ENCODE measurements at places on chromosomes 3 and 15.
A peak's percentile ranks its signal among the peaks of the same experiment; 100 is the strongest.

- no peak for DNase-seq
Observed at GRCh38 chr15:96542130-96542770, 211.8 kb downstream of the NR2F2 start.

GRCh38 chr3:119240101-119240590 lies 532 bp downstream of the B4GALT4 start:
- DNase-seq, result peak; percentile 49

DNA sequence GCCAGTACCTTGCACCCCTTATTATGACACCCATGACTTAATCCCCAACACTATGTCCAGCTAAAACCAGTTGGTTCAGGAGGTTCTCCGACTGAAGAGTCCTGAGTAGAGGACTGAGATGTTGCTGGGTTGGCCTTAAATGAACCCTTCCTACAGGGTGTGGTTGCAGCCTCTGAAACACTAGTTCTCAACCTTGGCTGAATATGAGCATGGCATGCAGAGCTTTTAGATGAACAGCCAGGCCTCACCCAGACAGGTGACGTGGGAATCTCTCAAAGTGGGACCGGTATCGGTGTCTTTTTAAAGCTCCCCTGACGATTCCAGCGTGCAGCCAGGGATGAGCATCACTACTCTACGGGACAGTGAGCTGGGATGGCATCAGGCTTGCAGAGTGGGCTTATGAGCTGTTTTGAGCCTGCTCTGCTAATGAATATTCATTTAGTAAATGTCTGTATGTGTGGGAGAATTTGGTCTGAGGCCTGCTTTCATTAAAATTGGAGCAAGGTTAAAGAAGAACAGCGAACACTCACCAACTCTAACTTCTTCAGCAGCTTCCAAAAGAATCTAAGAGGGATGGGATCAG lies 79.7 kb upstream of the PRICKLE2 start:
- DNase-seq, result no peak

GRCh38 chr15:50236433-50236832 lies 29.1 kb downstream of the HDC start:
- DNase-seq, result no peak

GRCh38 chr15:85762039-85762755 lies 32.5 kb downstream of the KLHL25 start:
- no peak for DNase-seq

DNA sequence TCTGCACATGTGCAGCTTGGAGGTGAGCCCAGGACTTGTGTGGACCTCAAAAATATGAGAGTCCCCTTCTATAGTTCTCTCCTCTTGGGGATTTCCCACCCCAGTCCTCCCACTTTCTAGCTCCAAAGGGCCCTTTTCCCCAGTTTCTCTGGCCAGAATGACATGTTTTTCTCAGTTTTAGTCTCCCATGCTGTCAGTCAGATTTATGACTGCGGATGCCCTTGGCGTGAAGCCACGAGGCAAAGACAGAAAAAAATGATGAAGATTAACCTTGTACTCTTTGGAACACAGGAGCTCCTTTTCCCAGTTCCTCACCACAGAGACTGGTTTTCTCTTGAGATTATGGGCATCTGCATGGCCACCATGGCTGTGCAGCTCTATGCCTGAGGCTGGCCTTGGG lies 72.0 kb upstream of the TTBK2 start:
- no peak for DNase-seq

DNA sequence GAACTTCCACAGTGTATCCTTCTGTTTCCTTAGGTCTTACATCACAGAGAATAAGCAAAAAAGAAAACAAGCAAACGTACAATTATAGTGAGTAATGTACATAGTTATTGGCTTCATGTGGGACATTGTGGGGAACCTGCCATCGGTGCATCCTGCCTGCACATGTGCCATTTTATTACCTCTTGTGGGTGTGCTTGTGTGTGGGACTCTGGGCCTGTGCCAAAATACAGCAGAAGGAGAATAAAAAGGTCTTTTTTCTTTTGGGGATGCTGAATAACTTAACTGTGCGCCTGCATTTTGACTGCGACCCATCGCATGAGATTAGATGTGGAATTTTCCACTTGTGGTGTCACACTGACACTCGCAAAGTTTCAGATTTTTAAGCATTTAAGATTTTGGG lies 169.6 kb upstream of the DCBLD2 start:
- no peak for DNase-seq

DNA sequence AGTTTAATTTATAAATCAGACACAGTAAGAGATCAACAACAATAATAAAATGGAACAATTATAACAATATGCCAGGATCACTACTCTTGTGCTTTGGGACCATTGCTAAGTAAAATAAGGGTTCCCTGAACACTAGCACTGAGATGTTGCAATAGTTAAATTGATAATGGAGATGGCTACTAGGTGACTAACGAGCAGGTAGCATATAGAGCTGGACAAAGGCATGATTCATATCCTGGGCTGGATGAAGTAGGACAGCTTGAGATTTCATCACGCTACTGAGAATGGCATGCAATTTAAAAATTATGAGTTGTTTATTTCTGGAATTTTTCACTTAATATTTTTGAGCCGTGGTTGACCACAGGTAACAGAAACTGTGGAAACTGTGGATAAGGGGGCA lies 20.7 kb upstream of the MYZAP start:
- no peak for DNase-seq

Data from hypothalamus (tissue), 51 donors.